Activated T-helper 17 cell treated with anti-CD3 and anti-CD28 coated beads, Interleukin-2, amount 50 U/mL, for 72 hours (primary cell): ENCODE measurements at places on chromosomes 16 and 17.

DNA sequence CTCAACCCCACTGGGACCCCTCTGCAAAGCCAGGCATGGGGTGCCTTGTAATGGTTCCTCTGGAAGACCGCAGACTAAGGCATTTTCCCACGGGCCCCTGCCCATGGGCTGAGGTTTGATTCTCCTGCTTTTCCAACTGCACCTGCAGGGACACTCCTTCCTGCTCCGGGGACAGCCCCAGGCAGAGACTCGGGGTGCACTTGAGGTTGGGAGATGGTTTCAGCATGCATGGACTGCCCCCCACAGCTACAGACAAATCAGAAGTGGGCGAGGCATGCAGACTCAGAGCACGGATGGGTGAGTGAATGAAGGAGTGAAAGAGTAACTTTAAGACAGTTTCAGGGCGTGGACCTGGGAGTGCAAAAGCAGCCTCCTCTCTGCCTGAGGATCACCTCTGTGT, 87.9 kb upstream of the RPL38 start:
- no peak for ATAC-seq

DNA sequence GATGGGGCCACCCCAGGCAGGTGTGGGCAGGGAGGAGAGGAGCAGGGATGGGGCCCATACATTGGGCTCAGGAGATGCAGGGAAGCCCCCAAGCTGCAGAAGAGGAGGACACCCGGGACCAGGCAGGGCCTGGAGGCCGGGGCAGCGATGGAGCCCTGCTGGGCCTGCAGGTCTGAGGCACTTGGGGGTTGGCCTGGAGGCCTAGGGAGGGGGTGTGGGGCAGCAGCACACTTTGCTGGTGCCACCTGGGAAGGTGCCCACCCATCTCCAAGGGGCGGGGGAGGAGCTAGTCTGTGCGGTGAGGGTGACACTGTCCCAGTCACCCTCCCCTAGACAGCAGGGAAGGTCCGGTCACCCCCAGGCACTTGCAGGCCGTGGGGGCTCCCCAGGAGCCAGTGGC, 6.4 kb upstream of the CCDC57 start:
- ATAC-seq = no peak

- no peak for ATAC-seq
Measured at GRCh38 chr17:55334285-55334684, 69.5 kb downstream of the HLF start.

- ATAC-seq = no peak
Measured at GRCh38 chr16:50593410-50594150, 45.4 kb downstream of the NKD1 start.

GRCh38 chr16:84683691-84684591, 15.9 kb upstream of the USP10 start:
- no peak for ATAC-seq

DNA sequence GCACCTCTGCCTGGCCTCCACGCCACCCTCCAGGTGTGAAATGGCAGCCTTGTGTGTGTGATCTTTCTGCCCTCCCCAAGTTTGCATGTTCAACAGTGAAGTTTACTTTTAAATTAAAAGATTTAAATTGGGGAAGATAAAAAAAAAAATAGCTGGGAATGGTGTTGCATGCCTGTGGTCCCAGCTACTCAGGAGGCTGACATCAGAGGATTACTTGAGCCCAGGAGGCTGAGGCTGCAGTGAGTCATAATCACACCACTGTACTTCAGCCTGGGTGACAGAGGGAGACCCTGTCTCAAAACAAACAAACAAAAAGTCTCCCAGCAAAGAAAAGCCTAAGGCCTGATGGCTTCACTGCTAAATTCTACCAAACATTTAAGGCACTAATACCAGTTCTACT, 35.4 kb upstream of the RNF43 start:
- no peak for ATAC-seq

GRCh38 chr16:51967646-51968045, 579.3 kb downstream of the TOX3 start:
- no peak for ATAC-seq
